GOT3 (cell line): ENCODE measurements at places on chromosomes 2 and 18.

DNA sequence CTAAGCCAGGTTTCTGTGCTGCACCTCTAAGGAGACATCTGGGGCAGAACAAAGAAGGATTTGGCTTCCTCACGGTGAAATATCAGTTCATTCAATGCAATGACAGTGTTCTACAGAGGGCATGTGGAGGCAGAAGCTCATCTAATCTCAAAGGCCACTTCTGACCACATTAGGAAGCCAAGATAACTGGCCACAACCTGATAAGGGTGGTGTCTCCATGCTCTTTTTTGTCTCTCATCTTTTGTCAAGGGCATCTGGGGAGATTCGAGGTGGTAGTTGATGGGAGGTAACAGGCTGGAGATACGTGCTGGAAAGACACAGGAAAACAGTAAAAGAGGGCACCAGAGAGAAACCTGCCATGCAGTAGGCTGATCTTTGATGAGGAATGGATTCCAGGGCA lies 303.9 kb downstream of the LRATD1 start:
- no peak for DNase-seq

- DNase-seq: no peak
Measured at GRCh38 chr18:21656402-21656801, 44.3 kb downstream of the SNRPD1 start.

DNA sequence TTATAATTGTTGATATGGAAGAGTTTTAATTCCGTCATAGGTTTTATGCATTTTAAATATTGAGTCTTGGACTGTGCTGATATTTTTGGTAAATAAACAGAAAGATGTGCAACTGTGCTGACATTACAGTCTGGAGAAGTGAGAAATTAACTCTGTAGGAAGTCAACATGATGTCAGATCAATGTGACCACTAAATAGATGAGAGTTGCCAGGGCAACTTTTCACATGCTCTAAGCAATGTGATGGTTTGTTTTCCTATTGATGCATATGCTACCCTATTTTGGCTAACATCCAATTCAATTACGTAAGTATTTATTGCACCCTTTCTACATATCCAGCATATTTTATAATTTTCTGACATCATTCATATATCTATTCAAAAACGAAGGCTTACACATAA lies 1109.3 kb downstream of the TSN start:
- no peak for DNase-seq

DNA sequence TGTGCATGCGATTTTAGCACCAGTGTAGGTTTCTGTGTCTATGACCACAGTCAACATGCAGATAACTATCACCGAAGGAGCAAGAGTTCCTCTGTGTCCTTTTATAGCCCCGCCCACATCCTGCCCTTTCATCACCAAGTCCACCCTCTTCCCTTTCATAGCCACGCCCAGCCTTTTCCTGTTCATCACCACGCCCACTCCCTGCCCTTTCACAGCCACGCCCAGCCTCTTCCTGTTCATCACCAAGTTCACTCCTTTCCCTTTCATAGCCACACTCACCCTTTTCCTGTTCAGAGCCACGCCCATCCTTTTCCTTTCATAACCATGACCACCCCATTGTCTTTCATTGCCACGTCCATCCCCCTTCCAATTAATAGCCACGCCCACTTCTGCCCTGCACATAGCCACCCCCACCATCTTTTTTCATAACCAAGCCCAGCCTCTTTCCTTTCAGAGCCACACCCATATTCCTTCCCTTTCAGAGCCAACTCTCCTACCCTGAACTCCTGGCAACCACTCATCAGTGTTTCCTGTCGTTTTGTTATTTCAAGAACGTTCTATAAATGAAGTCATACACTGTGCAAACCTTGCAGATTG lies 273.9 kb downstream of the MYT1L start:
- DNase-seq: no peak

- DNase-seq: no peak
Measured at GRCh38 chr18:32771871-32772580, 797 bp downstream of the KLHL14 start.

DNA sequence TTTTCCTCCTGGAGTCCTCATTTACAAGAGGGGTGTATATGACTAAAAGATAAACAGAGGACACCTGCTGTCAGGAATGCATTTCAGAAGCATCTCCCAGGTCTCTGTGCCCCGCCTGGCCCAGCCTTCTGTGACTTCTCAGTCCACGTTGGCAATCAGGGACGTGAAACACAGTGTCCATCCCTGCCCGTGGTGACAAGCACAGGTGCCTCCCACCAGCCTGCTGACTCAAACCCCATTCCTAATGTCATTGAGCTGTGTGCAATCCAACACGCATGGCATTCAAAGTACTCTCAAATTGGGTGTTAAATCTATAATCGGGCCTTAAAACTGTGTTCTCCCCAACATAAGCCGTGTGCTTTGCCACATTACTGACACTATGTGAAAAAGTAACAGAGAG lies 343.2 kb downstream of the EIPR1 start:
- DNase-seq: no peak

DNA sequence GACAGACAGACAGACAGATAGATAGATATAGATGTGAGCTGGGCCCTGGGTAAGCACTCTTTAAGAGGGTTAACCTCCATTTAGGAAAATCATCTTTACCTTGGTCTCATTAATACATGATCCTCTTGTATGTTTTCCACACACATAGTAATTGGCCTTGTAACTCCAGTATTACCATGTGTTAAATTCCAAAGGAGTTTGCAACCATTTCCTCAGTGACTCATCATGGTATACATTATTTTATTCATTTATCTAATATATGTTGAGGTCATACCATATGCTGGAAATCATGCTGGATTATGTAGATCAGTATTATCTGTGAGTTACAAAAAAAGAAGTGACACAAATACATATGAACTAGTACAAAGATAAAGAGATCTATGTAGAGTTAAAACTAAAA lies 504.3 kb downstream of the DCC start:
- DNase-seq: no peak

DNA sequence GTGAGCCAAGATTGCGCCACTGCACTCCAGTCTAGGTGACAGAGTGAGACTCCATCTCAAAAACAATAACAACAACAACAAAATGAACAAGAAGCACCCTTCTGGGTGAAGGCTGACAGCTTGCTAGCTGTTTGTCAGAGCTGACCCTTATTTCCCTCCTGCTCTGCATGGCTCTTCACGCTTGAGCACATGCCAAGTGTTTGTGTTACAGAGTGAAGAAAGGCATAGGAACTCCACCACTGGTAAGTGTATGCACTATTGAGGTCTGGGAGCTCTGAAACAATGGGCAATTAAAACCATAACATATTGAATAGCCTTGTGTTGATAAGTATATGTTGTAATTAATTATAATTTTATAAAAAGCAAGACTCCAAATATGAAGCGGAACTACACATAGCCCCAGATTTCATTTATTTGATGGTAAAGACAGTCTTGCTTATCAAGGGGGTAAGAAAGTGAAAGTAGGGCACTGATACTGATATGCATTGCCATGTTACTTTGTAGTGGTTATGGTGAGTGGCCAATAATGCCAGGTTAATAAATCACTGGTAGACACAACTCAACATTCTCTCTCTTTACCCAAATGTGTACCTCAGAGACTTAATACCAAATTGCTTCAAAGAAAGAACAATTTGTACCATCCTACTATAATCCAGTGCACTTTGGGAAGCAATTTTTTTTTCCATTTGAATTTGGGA lies 163.4 kb downstream of the VWC2L start:
- no peak for DNase-seq

- DNase-seq: no peak
Measured at GRCh38 chr2:164620873-164621763, at the start of gene GRB14. Gene GRB14, minus strand, starts transcription at chr2:164621482. Its CDS starts 173 bp downstream, at chr2:164621309.

- DNase-seq: no peak
Measured at GRCh38 chr2:229679393-229680125, 34.8 kb downstream of the DNER start.

DNA sequence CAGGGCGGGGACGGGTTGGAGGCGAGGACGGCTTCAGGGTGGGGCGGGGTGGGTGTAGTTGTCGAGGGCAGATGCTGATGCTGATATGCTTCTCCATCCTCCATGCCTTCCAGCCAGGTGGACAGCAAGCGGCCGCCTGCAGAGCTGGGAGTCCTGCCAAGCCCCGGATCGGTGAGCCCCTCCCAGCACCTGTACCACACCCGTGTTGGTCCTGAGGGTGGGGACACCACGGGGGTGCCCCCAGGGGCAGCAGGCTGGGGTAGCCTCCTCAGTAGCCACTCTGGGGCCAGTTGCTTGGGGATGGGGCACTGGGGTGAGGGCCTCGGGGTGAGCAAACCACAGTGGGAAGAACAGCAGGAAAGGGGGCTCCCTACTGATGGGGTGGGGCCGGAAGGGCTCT lies 2.6 kb downstream of the ANO7 start:
- DNase-seq: no peak

DNA sequence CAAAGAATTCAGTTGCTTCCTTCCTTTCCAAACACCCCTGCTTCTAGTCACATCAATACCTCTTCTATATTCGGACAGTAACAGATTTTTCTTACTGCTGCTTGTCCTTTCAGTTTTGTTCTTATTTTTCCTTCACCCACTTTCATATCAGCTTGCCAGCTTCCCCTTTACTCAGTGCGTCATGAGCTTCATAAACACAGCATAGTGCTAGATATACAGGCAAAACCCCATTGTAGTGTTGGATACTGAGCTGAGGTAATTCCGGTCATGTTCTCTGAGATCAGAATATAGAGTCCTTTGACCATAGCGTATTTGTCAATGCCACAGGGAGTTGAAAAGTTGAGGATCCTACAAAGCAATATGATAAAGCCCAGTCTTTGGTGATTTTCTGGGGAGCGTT lies 2.4 kb downstream of the FARP2 start:
- DNase-seq: no peak

- no peak for DNase-seq
Measured at GRCh38 chr2:38131676-38132075, 55.7 kb upstream of the CYP1B1 start.

DNA sequence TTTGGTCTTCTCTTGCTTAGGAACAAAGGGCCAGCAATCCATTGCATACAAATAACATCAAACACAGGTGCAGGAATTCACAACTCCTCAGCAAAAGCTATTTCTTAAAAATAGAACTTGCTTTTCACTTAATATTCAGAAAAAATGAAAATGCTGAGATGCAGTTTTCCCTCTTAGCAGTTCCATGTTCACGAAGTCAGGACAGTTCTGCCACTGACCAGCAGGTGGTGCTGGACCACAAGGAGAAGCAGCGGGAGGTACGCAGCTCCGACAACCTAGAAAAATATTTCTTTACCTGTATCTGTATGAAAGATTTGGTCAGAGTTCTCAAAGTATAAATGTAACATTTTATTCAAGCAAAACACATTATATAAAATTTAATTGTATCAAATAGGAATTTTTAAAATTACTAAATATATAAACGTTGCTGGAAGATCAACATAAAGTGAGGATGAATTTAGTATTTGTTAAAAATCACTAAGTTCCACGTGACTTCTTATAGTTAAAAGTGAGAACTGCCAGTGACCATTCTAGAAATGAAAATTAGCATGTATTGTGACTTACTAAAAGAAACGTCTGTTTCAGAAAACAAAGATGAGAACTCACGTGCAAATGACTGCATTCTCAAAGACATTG lies 48.8 kb downstream of the ADNP2 start:
- no peak for DNase-seq

GRCh38 chr18:74551452-74551851 lies 17.2 kb downstream of the CNDP1 start:
- DNase-seq: no peak

DNA sequence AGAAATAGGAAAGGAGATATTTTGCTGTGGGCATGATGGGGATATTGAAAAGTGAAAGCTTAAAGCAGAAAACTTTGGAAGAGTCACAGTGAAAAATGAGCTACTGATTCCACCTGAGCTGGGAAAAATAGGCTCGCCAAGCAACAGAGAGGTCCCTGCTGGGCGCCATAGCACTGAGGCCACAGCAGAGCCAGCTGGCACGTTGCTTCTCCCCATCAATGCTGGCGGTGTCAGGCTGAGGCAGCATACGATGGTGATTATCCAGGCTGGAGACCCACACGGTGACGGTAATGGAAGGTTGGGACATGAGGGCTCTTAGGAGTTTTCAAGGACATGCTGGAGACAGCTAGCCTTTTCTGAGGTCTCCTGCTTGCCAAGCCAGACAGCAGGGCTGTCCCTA lies 25.8 kb upstream of the DTNB start:
- no peak for DNase-seq

- no peak for DNase-seq
Measured at GRCh38 chr2:128475427-128476211, 157.0 kb upstream of the HS6ST1 start.

DNA sequence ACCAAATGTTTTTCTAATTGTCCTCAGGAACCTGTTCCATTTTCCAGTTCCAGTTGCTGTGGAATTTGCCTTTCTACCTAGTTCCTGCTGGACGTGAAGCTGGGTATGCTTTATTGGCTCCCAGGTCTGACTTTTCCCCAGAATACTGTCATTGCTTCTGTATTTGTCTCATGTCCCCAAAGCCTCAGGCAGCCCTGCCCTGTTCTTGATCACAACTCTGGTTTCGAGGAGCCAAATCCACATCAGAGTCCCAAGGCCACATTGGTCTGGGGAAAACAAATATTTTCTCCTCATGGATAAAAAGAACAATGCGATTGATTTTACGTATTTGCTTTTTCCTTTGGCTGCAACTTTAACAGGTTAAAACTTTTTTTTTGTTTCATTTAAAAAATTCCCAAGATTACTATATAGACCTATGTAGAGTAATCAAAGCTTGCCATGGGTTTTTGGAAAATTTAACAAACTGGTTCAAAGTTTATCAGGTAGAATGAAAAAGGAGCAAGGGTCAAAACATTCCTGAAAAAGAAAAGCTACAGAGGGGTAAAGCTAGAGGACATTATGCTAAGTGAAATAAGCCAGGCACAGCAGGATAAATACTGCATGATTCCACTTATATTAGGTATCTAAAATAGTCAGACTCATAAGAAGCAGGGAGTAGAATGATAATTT lies 85.2 kb downstream of the MDH1 start:
- DNase-seq: no peak

GRCh38 chr2:102129951-102130646 lies 12.4 kb upstream of the IL1R1 start:
- DNase-seq: no peak

GRCh38 chr2:29159125-29159524 lies 43.9 kb downstream of the CLIP4 start:
- no peak for DNase-seq

DNA sequence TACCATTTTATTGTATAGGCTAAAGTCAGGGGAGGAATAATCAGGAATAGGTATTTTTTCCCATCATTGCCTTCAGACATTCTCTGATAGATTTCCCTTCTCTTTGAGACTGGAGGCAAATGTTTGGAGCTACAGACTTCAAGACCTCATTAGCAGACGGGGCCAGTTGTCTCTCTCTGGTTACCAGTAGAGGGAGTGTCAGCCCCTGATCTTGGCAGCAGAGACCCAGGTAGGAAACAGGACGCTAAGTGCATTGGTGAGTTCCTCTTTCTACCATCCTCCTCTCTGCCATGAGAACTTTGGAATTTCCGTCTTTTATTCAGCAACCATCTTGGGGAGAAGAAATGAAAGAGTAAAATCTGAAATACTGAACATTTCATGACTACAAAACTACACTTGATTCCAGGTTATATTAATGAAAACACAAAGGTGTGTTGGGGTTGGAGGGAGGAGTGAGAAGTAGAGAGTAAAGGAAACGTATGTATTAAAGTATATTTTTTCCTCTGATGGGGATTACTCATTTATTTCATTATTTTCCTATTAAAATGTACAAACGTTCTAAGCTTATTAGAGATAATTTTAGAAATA lies 186.2 kb upstream of the GCFC2 start:
- no peak for DNase-seq

- DNase-seq: no peak
Measured at GRCh38 chr2:191166111-191166755, 15.4 kb upstream of the STAT4 start.

GRCh38 chr2:147648471-147648870 lies 196.4 kb upstream of the ACVR2A start:
- DNase-seq: no peak

- no peak for DNase-seq
Measured at GRCh38 chr2:68931799-68932198, 20.9 kb downstream of the GKN2 start.
